ENCODE measurements at places on chromosomes 5 and 9.
A peak's percentile ranks its signal among the peaks of the same experiment; 100 is the strongest.

DNA sequence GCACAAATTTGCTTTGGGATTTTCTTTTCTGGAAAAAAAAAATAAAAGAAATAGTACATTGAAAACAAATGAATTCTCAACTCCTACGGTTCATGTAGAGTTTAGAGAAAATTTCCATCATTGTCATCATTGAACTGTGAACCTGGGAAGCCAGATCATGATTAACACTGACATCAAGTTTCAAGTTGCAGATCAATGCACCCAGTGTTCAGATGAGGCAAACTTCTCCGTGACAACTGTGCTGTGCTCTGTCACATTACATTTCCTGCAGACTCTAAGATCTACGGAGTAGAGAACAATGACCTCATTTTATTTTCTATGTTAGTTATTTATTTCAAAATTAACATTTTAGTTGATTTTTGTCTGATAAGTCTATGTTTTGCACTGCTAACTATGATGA is 99.7 kb downstream of the MAP1B start:
- no peak for DNase-seq

DNA sequence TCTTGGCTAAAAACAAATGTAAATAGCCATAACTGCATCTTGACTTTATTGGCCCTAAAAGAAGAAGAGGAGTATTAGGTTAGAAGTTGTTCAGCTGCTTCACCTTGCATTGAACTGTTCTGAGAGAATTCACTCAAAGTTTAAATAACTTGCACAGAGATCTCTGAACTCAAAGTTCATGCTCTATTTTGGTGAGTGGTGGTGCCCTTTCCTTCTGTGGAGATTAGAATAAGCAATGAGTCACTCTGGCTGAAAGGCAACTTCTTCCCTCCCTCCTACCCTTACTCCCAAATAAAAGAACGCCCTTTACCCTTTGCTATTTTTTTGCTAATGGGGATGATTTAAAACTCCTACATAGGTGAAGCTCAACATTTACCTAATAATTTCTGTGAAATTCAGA is 48.9 kb downstream of the ERMP1 start:
- no peak for DNase-seq

DNA sequence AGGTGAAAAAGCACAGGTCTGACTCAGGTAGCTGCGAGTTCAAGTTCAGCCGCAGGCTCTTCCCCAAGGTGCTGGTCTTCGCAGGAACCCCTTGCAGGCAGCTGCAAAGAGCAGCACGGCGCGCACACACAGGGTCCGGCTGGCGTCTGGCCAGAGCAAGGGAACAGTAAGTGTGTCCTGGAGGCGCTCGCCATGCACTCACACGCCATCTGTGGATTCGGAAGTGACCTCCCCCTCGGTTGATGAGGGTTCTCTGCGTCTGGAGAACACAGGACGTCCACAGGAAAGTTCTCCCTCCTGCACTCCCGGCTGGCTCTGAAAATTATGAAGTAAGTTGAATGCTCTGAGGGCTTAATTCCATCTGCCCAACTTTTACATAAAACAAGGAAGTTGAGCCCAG is 14.0 kb upstream of the EGFL7 start:
- no peak for DNase-seq

GRCh38 chr5:155455791-155456514 is 442.4 kb downstream of the KIF4B start:
- no peak for DNase-seq

DNA sequence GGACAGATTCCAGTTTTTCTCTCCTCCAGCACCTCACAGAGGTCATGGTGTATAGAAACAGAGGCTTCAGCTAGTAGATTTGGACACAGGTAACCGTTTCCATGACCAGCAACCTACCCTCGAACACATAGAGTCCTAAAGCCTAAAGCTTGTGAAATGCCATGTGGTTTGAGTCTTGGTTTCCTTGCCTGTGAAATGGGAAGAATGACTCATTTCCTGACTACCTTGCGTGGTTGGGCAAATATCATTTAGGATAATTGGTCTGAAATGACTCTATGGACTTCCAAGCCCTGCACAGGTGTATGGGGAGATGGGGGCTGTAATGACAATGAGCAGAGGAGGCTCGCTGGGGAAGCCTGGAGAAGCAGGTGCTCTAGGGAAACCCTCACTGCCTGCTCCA is 134.6 kb downstream of the TTLL11 start:
- peak; percentile 39 for DNase-seq

DNA sequence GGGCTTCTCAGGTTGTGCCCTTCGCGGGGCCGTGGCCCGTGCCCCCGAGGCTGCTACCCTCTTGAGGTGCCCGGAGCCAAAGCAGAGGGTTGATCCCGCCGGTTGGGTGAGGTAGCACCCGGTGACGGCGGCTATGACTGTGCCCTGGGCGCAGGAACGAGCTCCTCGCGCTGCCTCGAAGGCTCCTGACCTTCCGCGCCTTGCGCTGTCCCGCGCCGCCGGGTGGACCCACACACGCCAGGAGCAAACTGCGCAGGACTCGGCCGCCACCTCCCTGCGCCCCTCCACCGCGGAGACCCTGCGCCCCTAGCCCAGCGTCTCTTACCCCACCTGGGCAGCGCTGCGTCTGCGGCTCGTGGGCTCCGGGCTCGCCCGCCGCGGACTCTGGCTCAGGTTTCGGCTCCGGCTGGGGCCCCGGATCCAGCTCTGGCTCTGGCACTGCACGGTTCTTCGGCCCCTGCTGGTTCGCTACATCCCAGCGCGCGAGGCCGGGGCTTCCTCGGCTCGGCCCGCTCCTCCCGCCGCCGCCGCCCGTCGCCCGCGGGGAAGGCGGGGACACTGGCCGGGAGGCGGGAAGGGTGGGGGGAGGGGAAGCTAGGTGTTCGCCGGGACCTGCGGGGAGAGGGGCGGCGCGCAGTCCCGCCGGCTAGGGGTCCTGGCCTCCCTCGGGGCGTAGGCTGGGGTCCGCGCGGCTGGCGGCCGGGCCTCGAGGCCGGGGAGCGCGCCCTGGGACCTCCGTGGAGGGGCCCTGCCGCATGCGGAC is 5.4 kb upstream of the PITX1 start:
- no peak for DNase-seq

GRCh38 chr9:90774682-90775081 is 26.9 kb upstream of the SYK start:
- no peak for DNase-seq

DNA sequence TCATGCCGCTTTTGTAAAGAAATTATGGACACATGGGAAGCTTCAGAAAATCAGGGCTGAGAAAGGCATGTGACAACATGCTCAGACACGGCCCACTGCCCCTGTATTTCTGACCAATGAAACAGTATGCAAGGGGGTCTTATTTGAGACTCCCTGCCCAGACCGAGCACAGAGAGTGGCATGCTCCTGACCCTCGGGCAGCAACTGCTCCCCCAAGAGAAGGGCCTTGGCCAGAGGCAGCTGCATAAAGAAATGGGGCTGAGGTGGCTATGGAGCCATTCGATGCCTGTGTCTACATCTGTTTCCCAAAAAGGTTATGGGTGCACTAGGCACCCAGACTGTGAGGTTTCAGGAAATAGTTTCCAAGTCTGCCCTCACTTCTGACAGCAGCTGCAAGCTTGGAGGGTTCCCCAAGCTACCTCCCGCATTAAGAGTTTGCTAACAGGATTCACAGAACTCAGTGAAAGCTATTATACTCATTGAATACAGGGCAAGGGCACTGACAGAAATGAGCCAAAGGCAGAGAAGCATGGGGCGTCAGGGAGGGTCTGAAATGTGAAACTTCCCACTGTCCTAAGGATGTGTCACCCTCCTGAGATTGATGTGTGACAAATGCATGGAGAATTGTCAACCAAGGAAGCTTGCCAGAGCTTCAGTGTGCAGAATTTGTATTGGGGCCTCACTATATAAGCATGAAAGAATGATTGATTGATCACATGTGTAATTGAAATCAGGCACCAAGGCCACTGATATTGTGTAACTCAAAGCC is 94.3 kb downstream of the DAP start:
- DNase-seq: no peak

GRCh38 chr5:143313298-143313852 is 90.1 kb downstream of the NR3C1 start:
- DNase-seq: no peak

- DNase-seq: no peak
These were observed 159.4 kb downstream of the TENT4A start for GRCh38 chr5:6872441-6873160.

DNA sequence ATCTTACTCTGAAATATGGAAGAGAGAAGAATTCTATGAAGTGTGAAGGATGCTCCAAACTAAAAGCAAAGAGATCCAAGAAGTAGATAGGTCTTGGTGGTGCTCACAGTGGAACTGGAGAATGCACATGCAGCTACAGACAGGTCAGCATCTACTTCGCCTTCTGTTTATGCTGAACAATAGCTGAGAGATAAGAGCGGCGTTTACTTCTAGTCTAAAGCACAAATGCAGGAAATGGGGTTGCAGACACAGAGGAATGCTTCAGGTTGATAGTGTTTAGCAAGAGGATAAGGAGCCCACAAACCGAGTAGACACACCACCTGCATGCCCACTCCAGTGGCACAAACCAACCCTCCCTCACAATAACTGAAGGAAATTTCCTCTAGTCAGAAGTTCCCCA is 180.0 kb upstream of the RGMB start:
- no peak for DNase-seq

GRCh38 chr5:179307931-179308471 is 37.3 kb downstream of the ADAMTS2 start:
- no peak for DNase-seq

GRCh38 chr9:72588336-72588735 is 66.9 kb downstream of the TMC1 start:
- no peak for DNase-seq

DNA sequence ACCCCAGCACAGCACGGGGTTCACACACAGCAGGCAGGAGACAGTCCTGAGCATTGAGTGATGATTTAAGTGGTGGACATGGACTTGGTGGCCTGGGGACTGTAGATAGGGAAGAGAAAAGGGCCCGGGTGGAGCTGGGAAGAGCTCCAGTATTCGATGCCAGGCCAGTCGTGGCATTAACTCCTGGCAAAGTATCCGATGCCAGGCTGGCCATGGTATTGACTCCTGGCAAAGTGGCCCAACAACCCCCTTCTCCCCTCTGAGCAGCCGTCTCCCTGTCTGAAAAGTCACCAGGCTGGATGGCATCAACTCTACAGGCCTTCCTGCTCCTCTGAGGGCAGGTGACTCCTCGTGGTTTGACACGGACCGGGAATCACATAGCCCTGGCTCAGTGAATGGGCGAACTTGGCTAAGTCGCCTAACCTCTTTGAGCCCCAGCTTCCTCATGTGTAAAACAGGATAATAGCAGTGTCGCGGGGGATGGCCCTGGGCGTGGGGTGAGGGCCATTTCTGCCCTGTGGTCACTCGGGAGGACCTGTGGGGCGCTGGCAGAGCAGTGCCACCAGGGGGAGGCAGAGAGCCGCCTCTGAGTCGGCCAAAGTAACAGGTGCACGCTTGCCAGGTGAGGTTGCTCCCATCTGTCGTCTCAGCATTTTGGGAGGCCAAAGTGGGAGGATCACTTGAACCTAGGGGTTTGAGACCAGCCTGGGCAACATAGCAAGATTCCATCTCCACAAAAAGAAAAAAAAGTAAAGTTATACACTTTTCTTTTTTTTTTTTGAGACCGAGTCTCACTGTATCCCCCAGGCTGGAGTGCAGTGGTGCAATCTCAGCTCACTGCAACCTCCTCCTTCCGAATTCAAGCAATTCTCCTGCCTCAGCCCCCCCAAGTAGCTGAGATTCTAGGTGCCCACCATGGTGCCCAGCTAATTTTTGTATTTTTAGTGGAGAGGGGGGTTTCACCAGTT is 5.7 kb upstream of the SEC16A start:
- peak; percentile 74 for DNase-seq

All from NCI-H774 (cell line).